Activated T-cell treated with anti-CD3 and anti-CD28 coated beads, Interleukin-2, amount 50 U/mL, for 4 hours (primary cell): ENCODE measurements at places on chromosomes 3 and 15. TPM values are rescaled to one million over a fixed set of nuclear protein-coding genes. Genes with fewer than 3 reads are reported as not detected.

DNA sequence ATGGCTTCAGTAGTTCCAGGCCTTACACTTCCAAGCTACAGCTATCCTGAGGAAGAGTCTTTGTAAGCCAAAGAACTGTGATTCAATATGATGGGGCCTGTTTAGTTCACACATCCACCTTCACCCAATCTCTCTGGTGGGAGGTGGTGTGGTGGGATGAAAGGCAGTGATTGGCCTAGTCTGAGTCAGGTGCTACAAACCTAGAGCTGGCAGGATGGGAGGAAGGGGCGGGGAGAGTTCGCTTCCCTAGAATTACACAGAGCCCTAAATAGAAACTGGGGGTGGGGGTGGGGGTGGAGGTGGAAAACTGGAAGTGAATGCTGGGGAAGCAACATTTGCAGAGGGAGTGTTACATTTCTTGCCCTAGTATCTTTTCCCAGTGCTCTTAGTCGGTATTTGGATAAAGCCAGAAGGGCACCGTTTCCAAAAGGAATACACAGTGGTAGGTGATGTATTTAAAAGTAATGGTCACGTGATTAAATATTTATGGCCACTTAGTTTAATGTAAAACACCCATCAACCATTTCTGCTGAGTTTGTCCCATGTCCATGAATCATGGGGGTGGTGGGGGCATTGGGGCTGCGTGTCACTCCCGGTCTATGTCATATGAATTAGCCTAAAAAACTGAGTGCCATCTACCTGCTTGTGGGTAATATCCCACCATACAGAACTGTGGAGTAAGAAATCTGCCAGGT, 247.6 kb upstream of the PROK2 start:
- no peak for DNase-seq

GRCh38 chr3:36319680-36320079, 60.6 kb upstream of the STAC start:
- no peak for DNase-seq

GRCh38 chr3:65685621-65686235, 353.0 kb downstream of the MAGI1 start:
- no peak for DNase-seq

- no peak for DNase-seq
Measured at GRCh38 chr3:9081184-9081818, 118.0 kb upstream of the RAD18 start.

- no peak for DNase-seq
Measured at GRCh38 chr3:187274977-187275338, 16.6 kb downstream of the MASP1 start.

DNA sequence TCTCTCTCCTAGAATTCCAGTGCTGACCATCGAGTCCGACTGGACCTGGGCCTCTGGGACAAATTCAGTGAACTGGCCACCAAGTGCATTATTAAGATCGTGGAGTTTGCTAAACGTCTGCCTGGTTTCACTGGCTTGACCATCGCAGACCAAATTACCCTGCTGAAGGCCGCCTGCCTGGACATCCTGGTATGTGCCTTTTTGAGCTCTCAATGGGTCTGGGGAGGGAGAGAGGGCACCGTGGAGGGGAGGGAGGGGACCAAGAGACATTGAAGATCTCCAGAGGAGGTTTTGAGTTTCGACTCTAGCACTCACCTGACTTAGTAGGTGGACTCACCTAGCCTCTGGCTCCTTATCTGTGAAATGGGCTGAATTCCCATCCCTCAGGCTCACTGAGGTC, 84.2 kb downstream of the TOP2B start:
- DNase-seq, result no peak

GRCh38 chr3:118833075-118833474, 201.6 kb downstream of the IGSF11 start:
- DNase-seq, result no peak

DNA sequence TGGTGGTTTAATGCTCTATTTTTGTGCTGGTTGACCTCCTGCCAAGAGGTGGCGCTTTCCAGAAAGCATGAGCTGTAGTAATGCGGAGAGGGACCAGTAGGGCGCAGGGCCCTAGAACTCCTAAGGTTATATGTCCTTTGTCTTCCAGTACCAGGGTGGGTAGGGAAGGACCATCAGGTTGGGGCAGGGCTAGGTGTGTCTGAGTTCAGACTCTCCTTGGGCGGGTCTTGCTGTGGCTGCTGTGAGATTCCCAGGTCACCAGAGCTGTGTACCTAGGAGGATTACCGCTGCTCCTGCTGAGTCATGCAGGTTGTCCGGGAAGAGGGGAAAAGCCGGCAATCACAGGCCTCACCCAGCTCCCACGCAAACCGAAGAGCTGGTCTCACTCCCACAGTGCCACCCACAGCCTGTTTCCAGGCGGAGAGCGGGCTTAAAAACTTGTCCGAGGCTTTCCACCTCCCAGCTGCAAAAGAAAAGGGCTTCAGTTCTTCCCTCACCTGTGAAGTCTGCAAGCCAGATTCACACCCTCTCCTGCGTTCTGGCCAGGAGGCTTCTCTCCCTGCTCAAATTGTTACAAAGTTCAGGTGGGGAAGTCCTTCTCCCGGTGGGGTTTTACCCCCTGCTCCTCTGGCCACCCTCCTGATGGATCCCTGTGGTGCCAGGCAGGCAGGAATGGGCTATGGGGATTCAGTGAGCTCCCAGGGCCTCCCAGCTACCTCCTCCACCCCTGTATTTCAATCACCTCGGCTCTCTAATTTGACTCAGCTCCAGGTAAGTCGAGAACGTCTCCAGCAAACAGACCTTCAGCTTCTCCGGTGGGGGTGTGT, 37.7 kb upstream of the BCHE start:
- DNase-seq, result no peak

DNA sequence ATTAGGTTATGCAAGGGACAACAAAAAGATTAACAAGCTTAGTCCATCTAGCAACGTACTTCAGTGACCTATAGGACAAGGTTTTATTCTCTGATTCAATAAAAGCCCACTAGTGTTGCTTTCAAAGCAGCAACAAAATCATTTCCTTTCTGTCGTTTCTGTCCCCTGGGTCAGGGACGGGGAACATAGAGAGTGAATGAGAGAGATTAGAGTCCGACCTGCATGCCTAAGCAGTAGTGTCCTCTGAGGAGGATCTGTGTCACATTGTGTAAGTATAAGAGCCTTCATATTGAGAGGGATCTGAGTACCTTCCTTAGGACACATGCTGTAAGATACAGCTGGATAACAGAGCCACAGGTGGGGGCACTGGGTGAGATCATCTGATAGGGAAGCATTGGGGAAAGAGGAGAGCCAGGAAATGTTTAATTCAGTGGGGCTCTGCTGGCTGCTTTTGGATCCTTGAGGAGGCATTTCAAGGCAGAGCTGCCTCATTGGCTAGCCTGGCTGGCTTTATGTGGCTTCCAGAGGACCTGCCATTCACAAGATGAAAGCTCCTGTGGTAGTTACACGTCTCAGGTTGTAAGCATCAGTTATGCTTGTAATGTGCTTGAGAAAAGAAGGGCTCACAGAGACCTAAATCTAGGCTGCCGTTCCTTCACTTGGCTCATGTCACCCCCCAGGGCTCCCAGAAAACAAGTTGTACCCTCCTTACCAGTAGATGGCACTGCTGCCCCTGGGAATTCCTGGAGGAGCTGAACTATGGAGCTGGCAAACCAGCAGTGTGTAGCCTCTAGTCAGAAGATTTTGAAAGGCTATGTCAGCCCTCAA, 2.7 kb downstream of the TMEM108 start:
- DNase-seq, result no peak

- no peak for DNase-seq
Measured at GRCh38 chr3:109137761-109138160, 1.2 kb downstream of the C3orf85 start.

DNA sequence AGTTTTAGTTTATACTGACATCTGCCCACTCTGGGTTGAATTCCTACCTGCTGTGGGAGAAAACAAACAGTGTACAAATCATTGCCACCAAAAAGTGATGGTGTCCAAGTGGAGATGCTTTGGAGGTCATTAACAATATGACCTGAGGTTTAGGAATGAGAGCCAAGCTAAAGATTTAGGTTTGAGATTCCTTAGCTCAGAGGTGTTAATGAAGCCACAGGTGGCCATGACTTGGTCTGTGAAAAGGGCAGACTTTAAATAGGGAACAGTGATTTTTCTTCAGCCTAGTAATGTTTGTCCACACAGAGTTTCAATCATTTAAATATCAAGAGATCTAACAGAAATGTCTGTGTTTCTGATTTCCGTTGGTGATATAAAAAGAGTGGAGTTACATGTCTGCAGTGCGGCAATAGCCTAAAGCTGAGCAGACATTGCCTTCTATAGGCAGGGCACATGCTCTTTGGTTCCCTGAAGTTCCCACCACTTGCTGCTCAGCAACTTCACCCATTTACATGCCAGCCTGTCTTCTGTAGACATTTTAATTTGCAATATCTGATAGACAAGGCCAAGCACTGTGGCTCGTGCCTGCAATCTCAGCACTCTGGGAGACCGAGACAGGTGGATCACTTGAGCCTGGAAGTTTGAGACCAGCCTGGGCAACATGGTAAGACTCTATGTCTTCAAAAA, 423.2 kb downstream of the IL5RA start:
- DNase-seq, result no peak

GRCh38 chr3:41106691-41107090, 92.6 kb upstream of the CTNNB1 start:
- no peak for DNase-seq

GRCh38 chr3:42556089-42556632, 25.6 kb downstream of the SEC22C start:
- DNase-seq, result no peak

DNA sequence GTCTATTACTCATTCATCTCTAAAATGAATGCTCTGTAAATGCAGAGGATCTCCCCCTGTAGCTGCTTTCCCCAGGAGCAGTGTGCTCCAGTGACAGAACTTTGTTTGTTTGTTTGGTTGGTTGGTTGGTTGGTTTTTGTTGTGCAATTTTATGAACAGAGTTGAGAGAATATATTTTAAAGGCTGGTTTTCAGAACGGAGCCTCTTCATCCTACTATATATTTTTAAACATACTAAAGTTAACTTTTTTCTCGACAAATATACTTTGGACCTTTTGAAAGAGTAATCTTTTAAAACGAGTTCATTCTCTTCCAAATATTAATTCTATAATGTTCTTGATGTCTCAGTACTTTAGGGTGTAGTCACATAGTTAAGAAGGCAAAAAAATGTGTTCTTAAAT, 20.2 kb downstream of the RYR3 start:
- no peak for DNase-seq

DNA sequence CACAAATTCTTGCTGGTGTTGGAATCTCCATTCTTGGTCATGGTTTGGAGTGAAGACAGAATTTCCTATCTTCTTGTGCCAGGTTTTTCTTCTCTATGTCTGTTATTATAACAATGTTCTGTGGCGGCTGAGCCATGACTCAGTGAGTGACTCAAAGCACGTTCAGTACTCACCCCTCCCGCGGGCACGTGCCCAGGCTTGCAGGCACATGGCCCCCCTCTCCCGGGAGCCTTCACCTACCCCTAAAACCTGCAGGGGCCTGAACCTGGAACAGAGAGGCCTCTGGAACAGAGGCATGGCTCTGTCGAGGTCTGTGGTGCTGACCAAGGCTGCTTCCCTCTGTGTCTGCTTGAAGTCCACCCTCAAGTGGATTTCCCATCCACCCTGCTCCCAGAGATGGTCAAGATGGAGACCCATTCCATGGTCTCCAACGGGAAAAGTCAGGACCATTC, 27.6 kb downstream of the PLXNB1 start:
- no peak for DNase-seq

DNA sequence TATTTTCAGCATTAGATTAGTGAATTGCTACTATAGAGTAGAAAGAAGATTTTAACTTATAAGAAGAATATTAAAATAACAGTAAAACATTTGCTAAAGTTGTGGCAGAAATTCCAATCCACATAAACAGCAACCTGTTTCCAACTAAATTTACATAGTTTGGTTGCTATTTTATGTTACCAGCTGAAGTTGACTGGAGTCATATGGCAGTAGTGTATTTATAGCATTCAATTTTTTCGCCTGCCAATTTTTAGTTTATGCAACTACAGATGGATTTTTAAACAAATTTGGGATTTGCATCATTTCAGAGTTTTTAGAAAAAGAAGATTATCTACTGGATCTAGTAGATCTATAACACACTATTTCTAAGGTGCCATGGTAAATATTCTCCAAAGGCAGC, 332.5 kb upstream of the BCHE start:
- DNase-seq, result no peak

- DNase-seq, result no peak
Measured at GRCh38 chr3:37907371-37907770, 45.7 kb downstream of the CTDSPL start.

DNA sequence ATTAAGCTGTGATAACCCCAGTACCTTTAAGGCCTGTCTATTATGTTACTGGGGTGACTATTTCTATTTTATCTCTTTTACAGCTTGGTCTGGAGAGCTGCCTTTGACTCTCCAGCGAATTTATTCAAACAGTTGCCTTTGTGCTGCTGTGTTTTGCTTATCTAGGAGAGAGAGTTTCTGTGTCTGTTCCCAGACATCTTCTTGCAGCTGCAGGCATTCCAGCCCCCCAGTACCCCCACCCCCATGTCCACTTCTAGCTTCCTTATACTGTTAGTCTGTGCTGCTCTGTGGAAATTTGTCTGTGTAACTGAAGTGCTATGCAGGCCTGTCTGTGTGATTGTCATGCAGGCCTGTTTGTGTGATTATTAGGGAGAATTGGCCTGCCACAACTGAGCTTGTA, 713.7 kb upstream of the SEMA6D start:
- DNase-seq, result no peak

DNA sequence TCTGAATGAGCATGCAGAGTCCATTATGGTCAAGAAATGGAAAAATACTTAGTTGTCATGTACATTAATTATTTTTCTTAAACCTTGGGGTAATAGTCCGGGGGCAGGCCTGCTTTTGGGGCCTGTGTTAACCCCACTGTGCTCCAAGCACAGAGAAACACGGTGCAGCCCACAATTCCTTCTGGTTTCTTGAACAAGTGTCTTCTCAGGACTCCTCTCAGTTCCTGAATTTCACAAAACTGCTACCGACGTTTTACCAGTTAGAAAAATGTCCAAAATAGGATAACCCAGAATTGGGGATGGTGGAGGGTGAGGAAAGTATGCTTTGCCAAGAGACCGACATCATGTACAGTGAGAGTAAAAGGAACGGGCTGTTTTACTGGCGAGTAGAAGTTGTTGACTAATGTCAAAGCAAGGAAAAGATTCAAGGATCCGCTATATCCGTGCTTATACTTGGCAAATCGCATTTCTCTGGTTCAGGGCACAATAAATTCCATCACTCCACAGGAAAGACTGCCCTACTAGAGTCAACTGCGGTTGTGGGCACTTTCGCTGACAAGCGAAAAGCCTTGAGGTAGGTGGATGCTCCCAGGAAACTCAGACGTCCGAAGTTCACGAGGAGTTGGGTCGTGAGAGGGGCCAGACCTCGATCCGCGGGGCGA, 495 bp upstream of the NXPE3 start:
- DNase-seq, result no peak

Gene SKOR1
- 0.34 TPM for total RNA-seq

Gene GAP43
- not detected for total RNA-seq

Gene CX3CR1
- total RNA-seq, result 0.40 TPM

Gene ECE2
- total RNA-seq, result not detected

Gene CEMIP
- 0.37 TPM for total RNA-seq

Gene TM4SF4
- 1.3 TPM for total RNA-seq

Gene COL6A5
- total RNA-seq, result not detected

Gene ADGRG7
- total RNA-seq, result not detected

Gene PTX3
- 0.11 TPM for total RNA-seq

Gene TP53BP1
- total RNA-seq, result 30.5 TPM

Gene SCN11A
- not detected for total RNA-seq

Gene ABHD14A
- total RNA-seq, result 11.8 TPM
